NCI-H1105 treated with DMSO at 0.1 percent for 48 hours (cell line): ENCODE measurements at places on chromosomes 5 and 9.

DNA sequence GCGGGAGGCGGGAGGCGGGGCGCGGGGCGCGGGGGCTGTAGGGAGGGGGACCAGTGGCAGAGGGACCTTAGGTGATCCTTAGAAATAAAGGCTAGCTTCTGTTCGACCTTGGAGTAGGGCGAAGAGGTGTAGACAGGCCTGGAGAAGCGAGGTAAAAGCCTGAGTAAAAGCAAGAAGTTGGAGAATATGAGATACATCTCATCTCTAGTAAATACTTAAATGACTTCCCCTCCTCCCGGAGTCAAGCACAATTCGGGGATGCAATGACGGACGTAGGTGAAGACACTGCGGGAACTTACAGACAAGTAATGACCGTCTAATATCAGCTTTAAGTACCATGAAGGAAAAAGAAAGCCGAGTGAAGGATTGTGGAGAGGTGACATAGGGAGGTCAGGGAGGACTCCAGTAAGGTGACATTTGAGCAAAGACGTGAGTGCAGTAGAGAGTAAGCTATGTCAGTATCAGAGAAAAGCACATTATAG, 466 bp downstream of the SMC2 start:
- DNase-seq = peak; percentile 76

DNA sequence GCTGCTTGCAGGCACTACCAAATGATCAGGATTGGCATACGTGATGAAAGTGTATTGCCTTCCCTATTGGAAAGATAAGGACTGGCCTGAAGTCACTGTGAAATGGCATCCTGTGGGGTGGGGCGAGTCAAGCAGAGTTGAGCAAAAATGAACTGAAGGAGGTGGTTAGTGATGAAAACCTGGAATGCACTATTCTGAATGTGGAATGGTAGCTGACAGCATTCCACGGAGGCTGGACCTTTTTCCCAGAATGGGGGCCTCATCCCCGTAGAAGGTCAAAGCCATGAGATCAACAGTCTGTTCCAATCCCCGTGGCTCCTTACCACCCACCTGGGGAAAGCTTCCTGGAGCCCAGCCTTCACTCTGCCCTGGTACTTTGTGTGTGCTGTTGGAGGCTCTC, 37.7 kb downstream of the ASS1 start:
- no peak for DNase-seq

DNA sequence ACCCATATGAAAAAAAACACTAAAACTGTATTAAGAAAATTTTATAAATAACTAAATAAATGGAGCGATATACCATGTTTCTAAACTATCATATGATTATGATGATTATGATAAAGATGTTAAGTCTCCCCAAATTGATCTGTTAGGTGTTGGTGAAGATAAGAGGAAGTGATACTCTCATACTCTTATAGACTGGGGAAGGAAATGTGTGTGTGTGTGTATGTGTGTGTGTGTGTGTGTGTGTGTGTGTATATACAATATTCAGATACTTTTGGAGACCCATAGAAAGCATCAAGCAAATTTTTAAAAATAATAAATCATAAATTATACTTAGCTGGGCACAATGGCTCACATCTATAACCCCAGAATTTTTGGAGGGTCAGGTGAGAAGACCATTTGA, 62.9 kb downstream of the TMEM232 start:
- DNase-seq = no peak

GRCh38 chr5:174947548-174947947, 223.2 kb downstream of the MSX2 start:
- DNase-seq = no peak

DNA sequence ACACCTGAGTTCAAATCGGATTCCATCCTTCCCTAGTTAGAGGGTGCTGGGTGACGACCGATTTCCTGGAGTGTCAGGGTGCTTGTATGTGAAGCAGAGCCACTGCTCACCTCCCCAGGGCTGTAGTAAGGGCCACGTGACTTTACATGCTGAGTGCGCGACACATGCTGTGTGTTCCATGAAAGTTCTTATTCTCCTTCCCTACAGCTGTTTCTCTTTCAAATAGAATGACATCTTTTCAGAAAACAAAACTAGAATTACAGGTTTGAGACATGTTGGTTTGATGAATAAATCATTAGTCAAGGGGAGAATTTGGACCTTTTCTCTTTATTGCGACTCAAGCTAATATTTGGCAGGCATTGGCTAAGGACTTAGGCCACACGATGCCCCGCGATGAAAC, 113.1 kb downstream of the JMY start:
- DNase-seq = no peak

- DNase-seq = no peak
Observed at GRCh38 chr5:178370102-178370501, 137.5 kb upstream of the PHYKPL start.

GRCh38 chr9:76502746-76503145, 43.8 kb downstream of the GCNT1 start:
- no peak for DNase-seq

DNA sequence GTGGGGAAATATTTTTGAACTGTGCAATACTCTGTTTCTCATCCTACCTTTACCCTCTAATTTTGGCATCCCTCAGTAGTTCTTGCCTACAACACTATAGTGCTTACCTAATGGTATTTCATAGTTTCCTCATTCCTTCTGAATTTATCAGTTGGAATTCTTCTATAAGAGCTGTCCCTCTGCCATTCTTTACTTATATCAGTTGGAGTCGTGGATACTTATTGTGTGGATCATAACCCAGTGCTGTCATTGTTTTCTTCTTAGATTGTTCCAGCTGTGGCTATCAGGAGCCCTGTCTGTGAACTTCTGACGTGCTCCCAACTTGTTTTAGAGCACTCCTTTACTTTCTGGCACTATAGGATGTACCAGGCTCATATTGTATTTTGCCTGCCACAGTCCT, 146.1 kb upstream of the OTULINL start:
- DNase-seq = no peak

DNA sequence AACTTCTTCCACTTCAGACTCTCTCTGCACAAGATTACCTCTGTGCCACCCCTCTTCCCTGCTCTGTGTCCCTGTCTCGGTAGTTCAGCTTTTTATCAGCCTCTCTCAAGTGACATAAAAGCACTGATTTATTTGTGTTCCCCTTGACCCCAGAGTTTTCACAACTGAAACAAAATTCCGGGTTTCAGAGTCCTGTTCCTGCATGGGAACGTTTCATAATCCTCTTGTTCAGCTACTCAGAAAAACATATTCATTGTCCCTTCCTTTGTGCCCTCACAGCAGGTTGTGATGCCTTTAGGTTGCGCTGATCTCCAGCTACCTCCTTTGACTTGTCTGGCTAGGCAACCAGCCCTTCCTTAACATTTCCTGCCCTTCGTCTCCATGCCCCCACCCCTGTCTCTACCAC, 13.7 kb upstream of the ITGA1 start:
- no peak for DNase-seq

DNA sequence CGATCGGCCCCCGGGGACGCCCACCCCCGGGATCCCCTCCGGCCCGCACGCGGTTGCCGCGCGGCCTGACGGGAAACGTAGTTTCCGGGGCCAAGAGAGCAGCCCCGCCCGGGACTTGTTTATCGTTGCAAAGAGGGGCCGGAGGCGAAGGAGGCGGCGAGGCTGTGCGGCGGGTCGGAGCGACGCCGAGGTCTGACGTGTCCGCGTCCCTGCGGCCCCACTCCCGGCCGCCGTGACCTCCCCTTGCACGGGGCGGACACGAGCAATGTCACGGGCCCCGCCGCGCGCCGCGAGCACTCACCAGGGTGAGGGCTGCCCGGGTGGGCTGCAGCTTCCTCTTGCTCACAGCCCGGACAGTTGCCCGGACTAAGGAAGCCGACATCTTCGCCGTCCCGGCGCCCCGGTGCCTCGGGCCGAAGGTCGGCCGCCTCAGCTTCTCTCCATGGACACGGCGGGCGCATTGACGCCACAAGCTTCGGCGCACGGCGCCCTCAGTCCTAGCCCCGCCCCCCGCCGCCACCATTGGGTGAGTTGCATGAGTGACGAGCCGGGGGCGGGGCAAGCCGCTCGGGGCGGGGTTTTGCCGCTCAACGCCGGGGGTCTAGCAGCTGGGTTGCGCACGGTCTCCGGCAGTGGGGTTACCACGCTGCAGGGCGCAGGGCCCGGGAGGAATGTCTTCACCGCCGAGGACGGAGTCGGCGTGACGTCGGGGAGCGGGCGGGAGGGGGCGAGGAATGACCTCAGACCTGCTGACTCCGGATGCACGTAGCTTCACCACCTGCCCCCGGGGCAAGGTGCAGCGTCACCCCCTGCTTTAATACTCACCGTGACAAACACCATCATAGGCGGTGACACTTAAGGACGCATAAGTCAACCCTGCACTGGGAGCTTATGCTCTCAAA, at the start of gene ISCA1:
Gene ISCA1, minus strand, starts transcription at position 462 of the 902 bp plus-strand sequence. Its CDS starts 80 bp downstream, at position 382.
- peak; percentile 86 for DNase-seq

DNA sequence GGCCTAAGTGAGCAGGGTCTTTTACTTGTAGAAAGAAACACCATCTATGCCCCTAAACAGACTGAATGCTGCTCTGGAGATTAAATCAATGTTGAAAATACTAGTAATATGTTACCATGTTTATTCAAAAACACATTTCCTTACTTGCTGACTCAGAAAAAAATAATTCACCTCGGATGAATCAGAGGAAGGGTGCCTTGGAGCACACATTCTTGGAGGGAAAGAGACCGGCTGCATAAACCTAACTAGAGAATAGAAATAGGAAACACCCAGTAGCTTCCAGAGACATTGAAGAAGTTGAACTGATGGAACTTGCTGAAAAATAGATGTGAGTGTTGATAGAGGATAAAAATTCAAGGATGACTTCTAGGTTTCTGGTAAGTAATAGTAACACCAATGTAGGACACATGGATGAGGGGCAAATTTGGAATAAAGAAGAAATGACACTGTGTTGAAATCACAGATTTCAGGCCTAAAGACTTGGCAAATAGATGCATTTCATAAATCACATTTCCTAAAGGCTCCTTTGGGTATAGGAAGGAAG, 76.9 kb upstream of the MINAR2 start:
- DNase-seq = no peak

DNA sequence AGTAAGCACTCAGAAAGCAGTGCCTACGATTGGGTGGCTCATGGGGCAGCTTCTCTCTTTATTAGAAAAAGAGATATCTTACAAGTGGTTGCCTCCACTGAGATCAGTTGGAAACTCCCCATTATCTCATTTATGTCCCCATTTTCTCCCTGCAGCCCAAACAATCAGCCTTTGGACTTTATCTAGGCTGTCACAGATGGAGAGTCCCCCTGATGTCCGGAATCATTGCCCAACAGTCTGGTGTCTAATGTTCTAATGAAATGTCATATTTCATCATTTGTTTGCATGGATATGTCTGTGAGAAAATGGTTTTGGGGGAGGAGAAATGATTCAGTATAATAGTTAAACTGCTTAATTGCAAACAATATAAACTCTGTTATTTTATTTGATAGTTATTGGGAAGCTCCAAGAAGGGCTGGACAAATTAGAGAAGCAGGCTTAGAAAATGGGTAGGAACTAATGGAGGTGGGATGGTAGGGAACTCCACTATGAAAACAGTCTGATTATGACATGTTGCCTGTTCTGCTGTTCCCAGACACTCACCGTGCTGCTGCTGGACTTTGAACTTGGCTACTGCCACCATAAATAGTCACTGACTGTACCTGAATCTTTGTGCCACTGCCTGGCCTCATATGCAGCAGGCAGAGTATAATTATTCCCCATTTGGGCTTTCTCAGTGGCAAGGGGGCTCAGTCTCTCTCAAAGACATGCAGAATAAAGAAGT, 38.3 kb upstream of the SMAD5 start:
- DNase-seq = no peak

DNA sequence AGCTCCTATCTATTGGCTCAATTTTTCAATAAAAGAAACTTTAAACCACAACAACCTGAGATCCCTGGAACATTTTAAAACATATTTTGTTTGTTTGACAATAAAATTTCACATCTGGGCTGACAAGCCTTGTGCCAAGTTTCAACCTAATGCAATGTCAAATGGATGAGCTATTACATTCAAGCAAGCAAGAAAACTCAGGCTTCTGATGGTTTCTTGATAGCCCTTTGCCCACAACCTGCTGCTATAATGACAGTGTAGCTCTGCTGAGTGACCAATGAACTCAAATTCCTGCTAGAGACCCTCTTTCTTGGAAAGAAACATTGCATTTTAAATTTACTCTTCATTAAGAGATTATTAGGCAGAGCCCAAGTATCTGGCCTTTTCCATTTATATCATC, 472.9 kb downstream of the ARHGEF28 start:
- no peak for DNase-seq

GRCh38 chr9:121499427-121500164, at the start of gene GGTA1:
TSS of gene GGTA1 (minus strand) at chr9:121499844. CDS start at chr9:121467922, 31,922 bp downstream.
- peak; percentile 60 for DNase-seq

DNA sequence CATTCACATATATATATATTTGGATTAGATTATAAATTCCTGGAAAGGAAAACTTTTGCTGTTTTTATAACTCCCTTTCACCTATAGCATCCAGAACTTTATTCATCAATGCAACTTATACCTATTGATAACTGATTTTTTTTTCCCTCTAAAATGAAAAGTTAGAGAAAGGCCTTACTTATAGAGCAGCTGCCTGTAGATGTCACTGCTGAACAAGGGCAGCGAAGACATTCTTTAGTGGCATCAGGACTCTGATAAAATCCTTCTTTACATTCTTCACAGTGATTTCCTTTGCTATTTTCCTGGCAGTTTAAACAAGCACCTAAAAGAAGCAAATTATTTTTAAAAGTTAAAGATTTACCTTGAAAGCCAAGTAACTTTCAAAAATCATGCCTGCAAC, 32.3 kb upstream of the CDK5RAP2 start:
- no peak for DNase-seq

DNA sequence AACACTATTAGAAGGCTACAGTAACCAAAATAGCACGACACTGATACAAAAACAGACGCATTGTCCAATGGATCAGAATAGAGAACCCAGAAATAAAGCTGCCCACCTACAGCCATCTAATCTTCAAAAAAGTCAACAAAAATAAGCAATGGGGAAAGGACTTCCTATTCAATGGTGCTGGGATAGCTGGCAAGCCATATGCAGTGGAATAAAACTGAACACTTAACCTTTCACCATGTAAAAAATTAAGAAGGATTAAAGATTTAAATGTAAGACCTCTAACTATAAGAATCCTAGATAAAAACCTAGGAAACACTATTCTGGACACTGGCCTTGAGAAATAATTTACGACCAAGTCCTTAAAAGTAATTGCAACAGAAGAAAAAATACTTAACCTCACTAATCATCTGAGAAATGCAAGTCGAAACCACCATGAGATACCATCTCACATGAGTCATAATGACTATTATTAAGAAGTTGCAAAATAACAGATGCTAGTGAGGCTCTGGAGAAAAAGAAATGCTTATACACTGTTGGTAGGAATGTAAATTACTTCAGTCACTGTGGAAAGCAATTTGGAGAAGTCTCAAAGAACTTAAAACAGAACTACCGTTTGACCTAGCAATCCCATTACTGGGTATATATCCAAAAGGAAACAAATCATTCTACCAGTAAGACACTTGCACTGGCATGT, 203.3 kb upstream of the CDH9 start:
- no peak for DNase-seq

- no peak for DNase-seq
Observed at GRCh38 chr5:124494540-124495116, 251.8 kb downstream of the ZNF608 start.
